ENCODE measurements at places on chromosomes 6 and 20.

DNA sequence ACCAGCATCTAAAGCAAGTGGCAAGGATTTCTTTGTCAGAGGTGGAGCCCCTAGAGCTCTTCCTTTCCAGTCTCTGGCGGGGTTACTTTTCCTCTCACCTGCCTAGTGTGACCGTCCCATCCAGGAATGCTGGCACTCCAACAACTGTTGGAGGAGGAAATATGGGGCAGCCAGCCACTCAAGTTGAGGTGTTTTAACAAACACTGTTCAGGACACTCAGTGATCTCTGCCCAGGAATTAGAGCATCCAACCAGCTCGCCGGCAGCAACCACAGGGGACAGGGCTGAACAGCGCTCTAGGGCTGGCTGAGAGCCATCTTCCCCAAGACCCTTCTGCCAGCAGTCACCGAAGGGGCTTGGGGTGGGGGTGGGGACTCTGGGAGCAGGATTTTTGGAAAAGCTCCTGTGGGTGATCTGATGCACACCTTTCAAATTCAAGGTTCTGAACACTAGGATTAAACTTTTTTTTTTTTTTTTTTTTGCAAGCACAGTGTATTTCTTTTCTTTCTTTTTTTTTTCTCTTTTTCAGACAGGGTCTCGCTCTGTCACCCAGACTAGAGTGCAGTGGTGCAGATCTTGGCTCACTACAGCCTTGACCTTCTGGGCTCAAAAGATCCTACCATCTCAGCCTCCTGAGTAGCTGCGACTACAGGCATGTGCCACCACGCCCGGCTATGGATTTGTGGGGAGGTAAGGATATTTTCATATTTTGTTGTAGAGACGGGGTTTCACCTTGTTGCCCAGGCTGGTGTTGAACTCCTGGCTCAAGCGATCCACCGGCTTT lies 28.4 kb upstream of the KCNK16 start:
- DNase-seq, result no peak

GRCh38 chr6:83546636-83547035 lies 34.3 kb downstream of the PRSS35 start:
- DNase-seq, result no peak

GRCh38 chr6:157763129-157763903 lies 59.7 kb upstream of the SNX9 start:
- no peak for DNase-seq

DNA sequence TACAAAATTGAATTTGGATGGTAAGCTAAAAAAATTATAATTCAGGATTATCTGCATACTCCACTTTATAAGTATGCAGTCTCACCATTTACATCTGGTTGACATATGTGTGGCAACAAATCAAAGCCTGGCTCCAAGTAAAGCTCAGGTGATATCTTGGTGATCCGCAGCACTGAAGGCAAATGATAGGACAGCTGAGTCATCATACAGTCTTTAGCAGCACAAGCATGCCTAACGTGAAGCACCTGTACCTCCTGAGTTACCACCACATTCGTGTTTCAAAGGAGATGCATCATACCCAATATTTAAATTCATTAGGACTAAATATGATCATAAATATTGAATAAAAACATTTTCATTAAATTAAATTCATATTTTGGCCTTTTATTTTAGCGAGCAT lies 11.8 kb upstream of the STX11 start:
- DNase-seq, result no peak

DNA sequence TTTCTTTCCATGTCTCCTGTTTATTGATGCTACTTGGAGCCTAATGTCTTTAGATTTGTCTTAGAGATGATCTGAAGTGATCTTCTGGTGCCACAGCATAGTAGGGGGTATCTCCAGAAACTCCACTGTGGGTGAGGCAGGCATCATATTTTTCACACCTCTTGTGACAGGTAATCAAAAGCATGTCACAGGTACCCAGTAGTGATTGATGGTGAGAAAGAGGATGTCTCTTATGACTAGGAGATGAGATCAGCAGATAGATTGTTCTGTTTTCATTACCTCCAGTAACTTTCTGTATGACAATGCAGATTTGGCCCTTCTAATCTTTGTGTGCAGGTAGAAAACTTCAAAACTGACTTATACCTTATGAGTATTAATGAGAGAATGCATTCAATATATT lies 13.5 kb downstream of the NCOA7 start:
- no peak for DNase-seq

GRCh38 chr20:48604426-48604825 lies 223.4 kb downstream of the PREX1 start:
- DNase-seq, result no peak

DNA sequence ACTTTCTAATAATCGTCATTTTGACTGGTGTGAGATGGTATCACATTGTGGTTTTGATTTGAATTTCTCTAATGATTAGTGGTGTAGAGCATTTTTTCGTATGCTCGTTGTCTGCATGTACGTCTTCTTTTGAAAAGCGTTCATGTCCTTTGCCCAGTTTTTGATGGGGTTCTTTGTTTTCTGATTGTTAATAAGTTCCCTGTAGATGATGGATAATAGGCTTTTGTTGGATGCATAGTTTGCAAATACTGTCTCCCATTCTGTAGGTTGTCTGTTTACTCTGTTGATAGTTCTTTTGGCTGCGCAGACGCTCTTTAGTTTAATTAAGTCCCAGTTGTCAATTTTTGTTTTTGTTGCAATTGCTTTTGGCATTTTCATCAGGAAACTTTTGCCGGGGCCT lies 32.3 kb upstream of the XRN2 start:
- DNase-seq, result no peak

DNA sequence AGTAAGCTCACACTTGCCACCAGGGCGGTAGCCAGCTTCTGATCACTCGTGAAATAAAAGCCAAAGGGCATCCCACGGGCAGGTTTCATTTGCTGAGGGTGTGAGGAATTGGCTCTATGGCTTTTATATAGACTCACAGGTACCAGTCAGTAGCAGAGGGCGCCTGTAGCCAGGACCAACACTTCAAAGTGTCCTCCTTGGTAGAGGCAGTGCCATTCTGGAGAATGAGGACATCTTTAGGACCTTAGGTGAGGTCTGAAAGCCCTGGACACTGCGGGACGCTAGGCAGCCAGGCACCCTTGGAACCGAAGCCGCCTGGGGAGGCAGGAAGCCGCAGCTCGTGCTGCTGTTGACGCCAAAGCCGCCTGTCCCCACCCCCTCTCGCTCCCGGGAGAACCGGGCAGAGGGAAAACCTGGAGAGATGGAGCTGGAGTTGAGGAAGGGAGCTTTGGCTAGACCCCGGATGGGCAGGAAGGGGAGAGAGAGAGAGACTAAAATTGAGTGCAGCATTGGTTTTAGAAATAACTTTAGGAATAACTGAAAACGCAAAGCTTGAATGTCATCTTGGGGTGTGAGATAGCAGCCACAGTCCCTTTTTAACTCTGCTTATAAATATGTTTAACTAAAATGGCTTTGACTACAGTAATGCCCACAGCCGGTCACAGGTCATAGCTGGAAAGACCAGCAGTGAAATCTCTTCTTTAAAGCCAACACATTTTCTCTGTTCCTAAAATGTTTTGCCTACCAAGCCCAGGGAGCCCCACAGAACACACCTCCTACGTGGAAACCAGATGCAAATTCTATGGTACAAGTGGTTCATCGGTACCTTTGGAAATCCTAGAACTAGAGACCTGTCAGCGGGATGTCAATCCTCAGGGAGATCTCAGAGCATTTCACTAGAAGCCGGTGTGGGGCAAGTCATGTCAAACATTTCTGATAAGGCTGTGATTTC lies 128.5 kb upstream of the CDYL start:
- DNase-seq, result no peak

- DNase-seq, result no peak
Measured at GRCh38 chr20:40691566-40692239, 2.7 kb upstream of the MAFB start.

GRCh38 chr6:7042056-7042653 lies 65.6 kb upstream of the RREB1 start:
- DNase-seq, result no peak

GRCh38 chr20:49276961-49277785 lies 684 bp downstream of the ZNFX1 start:
- peak; percentile 11 for DNase-seq

DNA sequence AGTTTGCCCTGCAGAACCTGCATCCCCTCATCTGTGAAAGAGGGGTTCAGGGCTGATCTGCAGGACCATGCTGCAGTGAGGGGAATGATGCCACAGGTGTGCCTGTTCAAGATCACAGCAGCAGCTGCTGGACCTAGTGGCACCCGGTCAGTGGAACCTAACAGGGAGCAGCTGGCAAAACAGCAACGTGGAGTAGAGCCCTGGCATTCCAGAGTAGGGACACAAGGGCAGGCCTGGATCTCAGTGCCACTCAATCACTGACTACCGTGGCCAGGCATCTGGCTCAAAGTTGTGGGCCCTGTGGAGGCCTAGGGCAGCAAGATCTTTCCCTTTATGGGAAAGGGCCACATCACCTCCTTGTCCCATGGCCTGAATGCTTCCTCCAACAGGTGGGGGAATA lies 62.2 kb downstream of the INSM1 start:
- no peak for DNase-seq

GRCh38 chr6:94177429-94177828 lies 758.1 kb upstream of the EPHA7 start:
- no peak for DNase-seq

DNA sequence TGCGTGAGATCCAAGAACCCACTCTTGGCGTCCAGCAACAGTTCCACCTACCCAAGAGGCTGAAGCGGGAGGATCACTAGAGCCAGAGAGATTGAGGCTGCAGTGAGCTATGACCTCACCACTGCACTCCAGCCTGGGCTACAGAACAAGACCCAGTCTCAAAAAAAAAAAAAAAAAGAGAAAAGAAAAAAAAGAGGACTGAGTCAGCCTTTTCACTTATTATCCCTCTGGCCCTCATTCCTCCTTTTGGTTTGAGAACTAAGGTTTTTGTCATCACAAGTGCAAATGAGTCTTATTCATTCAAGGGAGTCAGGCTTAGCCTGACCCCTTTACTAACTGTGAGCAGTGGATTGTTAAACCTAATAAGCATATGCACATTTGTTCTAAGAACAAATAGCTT lies 37.9 kb upstream of the JARID2 start:
- DNase-seq, result no peak

DNA sequence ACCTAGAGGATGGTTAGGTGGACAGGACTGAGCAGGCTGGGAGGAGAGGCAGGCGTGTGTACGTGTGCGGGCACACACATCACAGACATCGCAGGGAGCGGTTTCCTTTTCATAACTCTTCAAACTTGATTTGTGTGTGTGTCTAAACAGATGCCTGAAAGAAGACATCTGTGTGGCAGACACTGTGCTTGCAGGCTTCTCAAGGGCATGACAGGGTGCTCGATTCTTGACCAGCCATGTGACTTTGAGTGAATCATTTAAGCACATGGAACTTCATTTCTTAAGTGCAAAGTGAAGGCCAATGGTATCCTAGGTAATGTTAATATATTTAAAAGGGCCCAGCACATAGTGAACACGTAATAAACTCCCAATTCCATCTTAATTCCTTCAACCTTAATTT lies 186.5 kb downstream of the SCP2D1 start:
- DNase-seq, result no peak

DNA sequence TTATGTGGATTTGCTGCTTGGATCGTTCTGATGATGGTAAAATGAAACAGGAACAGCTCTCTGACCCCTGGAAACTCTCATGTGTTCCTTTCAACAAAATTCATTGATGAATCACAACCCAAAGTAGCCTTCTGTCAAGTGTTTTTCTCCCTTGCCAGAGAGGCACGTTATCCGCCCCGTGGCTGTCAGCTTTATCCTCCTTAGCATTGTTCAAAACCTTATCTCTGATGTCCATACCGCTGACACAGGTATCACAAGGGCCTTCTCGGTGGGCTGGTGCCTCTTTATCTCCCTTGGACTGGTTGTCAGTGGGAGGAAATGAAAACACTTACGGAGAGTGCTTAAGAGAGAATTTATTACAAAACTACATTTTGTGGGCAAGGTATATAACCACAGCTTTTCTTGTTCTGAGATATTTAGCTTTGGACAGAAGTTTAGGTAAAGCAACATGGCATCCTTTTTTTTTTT lies 84.9 kb downstream of the TIAM2 start:
- no peak for DNase-seq

GRCh38 chr6:8881663-8882062 lies 446.3 kb upstream of the SLC35B3 start:
- no peak for DNase-seq

DNA sequence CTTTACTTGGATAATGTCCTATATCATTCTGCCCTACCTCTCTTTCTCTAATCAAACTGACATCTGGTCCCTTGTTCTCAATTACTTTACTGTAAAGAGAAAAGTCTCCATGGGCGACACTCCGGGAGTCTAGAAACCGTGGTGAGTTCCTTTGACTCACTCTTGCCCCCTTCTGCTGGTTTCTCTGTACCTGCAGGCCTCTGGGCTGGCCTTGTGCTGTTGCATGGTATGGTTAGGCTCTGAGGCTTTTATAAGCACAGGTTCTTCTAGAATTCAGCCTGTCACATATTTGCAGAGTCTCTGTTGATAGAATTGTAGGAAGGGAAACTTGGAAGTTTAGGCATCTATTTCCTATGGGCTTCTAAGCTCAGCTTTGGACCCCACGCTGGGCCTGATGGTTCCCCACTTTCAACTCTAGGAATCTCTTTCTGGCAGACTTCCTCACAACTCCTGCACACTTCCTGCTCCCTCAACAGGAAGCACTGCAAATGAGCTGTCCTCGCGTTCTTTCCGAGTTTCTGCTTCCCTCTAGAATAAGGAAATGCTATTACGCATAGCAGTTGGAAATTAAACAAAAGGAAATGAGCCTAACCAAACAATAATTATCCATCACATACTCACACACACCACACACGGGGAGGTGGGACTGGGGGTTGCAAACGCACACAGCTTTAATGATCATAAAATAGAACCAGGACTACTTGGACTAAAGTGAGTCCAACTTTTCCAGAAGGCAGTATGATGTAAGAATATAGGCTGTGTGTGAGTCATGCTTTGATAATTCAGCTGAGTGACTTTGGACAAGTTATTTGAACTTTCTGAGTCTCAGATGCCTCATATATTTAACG lies 683.3 kb downstream of the QKI start:
- DNase-seq, result no peak

DNA sequence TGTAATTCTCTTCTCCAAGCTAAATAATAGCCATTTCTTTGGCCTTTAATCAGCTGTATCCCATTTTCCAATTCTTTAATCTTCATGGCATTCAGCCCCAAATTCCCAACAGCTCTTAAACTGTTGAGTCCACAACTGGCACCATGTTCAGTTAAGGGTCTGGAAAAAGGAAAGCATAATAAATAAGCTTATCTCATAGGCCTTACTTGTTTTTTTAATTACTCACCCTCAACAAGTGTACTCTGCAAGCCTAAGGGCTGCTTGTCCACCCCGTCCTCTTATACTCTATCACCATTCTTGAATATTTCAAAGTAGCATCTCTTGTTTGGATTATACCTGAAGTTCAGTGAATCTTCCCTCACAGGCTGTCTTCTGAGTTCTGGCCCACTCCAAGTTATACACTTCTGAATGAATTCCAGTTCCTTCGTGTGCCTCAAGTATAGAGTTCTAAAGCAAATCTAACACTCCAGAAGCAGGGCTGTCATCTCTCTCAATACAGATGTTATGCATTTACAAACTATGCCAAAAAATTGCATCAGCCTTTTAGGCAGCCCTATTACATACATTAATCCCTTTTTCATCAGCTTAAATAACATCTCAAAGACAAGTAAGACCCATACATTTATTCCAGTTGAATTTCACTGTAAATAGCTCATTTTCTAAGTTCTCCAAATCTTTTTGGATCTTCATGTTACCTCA lies 98.7 kb downstream of the COL21A1 start:
- DNase-seq, result no peak

Measured in stimulated activated CD8-positive, alpha-beta memory T cell treated with anti-CD3 and anti-CD28 coated beads, Interleukin-4, amount 100 ng/mL, for 1 hour (primary cell).